ENCODE measurements at places on chromosomes 4 and X.

GRCh38 chr4:174358829-174359228 is 75.1 kb downstream of the CEP44 start:
- peak; percentile 16 for DNase-seq

- DNase-seq = peak; percentile 36
Observed at GRCh38 chrX:29652484-29652883, 562.9 kb upstream of the MAGEB2 start.

DNA sequence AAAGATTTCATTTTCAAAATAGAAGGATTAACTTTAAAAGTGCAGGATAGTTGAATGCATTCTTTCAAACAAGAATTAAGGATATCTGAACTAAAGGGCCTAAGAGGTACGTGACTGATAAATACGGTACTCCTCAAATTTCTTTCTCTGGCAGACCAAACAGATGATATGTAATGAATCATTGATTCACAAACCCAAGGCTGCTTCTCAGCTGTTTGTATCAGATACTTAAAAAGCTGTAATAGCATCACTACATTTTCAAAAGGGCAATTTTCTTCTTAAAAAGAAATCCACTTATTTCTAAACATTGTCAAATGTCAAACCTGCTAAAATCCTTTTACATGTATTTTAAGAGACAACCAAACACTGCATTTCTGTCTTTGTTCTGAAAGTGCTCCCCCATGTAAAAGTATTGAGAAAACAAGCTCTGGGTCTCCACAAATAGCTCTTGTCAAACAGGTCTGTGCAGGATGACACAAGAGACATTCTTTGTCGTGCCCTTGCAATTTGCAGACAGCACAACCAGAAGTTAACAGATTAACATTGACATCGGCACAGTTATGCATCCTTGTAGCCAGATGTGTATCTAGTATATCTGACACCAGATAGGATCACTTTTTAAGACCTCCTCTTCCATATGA is 82.0 kb downstream of the MANBA start:
- no peak for DNase-seq

- no peak for DNase-seq
Observed at GRCh38 chr4:146654687-146655520, 16.2 kb downstream of the POU4F2 start.

- DNase-seq = no peak
Observed at GRCh38 chr4:108887034-108887433, 124.2 kb upstream of the ETNPPL start.

- DNase-seq = no peak
Observed at GRCh38 chr4:53889326-53890055, 174.9 kb downstream of the CHIC2 start.

GRCh38 chr4:112771-113170 is 11.5 kb upstream of the ZNF718 start:
- no peak for DNase-seq

DNA sequence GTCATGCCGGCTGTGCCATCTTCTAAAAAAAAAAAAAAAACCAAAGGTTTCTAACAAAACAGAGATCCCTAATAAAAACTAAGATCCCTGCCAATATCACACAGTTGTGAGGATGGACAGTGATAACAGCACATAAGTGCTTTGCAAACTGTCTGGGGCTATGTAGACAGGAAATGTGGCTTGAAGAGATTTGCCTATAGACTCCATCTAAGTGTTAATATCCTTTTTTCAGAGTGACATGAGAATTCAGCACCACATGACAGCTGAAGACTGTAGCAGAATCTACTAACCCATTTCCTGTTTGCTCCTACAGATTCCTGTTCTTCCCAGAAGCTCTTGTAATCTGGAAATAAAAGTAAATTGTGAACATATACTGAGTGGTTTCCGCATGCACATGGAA is 215.4 kb downstream of the KDR start:
- DNase-seq = no peak

- no peak for DNase-seq
Observed at GRCh38 chrX:34487364-34487763, 169.7 kb downstream of the TMEM47 start.

- no peak for DNase-seq
Observed at GRCh38 chr4:33711826-33712225, 2532.5 kb downstream of the ARAP2 start.

DNA sequence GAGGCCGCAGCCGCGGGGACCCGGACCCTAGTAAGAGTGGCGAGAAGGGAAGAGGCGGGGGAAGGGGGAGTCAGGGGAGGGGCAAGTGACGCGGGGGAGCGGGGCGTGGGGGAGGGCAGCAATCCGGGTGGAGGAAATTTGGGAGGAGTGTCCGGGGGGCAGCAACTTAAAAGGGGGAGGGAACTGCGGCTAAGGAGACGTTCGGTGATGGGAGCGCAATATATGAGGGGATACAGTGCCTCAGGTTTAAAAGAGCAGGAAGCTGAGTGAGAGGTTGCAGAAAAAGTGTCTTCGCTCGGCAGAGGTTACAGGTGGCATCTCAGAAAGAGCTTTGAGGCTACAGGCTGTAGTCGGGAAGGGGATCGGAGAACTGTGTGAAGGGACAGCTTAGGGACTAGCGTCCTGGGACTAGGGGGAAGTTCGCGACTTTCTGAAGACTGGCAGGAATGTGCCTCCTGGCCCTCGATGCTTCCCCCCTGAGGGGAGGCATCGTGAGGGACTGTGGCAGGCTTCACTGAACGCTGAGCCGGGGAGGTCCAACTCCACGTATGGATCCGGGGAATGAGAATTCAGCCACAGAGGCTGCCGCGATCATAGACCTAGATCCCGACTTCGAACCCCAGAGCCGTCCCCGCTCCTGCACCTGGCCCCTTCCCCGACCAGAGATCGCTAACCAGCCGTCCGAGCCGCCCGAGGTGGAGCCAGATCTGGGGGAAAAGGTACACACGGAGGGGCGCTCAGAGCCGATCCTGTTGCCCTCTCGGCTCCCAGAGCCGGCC is 519 bp downstream of the FOXO4 start:
- DNase-seq = no peak

DNA sequence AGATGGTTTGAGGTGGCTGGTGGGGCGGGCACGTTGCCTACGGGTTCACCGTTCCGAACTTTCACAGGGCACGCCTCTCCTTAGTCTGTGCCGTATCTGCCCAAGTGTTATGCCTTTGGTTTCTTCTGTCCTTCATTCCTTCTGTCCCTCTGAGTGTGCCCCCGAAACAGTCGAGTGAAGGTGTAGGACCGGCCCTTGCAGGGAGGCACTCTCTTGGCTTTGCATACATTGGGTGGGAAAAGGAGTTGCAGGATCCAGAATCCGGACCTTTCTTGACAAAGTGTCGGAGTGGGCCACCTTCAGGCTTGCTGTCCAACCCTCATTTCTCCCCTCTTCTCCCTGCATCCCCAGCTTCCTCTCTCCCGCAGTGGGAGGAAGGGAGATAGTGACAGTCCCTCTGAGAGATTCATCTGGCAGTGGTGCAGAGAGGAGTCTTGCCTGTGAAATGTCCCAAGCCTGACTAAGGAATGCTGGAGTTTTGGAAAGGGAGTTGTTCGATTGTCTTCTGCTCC is 569 bp downstream of the ARFIP1 start:
- DNase-seq = no peak

- DNase-seq = no peak
Observed at GRCh38 chr4:102168580-102168979, 176.7 kb downstream of the SLC39A8 start.

DNA sequence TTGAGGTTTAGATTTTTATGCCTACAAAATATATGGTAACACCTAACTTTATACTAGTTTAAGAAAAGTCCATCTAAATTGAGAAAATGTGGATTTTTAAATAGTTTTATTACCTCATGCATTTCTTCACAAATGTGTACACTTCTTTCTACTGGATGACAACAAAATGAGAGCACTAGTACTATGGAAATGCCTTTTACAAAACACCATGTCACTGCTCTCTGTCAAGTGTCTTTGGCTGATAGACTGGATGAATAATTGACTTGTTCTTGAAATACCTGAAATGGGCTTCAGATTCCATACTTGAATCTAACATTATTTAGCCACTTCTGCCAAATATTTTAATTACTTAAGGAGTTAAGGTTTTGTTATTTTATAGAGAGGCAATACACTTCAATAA is 49.5 kb downstream of the AMELX start:
- DNase-seq = no peak

- DNase-seq = peak; percentile 12
Observed at GRCh38 chr4:113575401-113575800, 186.1 kb downstream of the CAMK2D start.

- DNase-seq = no peak
Observed at GRCh38 chrX:153621949-153622598, 23.1 kb upstream of the CCNQ start.

DNA sequence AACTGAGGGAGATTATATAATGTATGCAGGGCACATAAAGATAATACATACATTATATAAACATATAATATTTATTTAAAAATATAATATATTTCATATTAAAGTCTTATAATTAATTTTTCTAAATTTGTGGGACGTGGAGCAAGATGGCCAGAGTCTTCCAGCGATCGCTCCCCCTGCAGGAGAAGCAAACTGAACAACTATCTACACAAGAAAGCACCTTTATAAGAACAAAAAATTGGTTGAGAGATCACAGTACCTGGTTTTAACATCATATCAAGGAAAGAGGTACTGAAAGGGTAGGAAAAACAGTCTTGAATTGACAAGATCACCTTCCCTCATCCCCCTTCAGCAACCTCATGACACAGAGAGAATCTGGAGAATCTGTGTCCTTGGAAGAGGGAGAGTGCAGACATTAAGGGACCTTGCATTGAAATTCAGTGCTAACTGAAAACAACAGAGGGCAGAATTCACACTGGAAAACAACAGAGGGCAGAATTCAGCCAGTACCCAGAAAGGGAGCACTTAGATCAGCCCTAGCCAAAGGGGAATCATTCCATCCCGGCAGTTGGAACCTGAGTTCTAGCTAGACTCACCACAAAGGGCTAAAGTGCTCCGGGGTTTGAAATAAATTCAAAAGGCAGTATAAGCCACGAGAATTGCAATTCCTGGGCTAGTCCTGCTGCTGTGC is 262.5 kb upstream of the NDST3 start:
- DNase-seq = peak; percentile 13

DNA sequence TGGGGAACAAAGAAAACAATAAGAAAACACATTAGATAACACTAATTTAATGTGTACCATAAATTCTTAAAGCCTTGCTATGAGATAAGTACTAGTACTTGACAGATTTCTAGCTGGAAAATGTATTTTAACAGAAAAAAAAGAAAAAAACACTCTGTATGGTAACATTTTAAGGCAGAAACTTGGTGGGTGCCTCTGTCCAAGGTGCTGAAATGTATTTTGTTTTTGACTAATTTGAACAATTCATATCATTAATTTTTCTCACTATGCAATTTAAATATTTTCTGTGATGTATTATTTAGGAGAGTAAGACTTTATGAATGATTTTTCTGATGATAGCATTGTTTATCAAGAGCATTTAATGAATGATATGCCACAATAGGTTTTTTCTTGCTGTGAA is 107.5 kb downstream of the GABRG1 start:
- no peak for DNase-seq

DNA sequence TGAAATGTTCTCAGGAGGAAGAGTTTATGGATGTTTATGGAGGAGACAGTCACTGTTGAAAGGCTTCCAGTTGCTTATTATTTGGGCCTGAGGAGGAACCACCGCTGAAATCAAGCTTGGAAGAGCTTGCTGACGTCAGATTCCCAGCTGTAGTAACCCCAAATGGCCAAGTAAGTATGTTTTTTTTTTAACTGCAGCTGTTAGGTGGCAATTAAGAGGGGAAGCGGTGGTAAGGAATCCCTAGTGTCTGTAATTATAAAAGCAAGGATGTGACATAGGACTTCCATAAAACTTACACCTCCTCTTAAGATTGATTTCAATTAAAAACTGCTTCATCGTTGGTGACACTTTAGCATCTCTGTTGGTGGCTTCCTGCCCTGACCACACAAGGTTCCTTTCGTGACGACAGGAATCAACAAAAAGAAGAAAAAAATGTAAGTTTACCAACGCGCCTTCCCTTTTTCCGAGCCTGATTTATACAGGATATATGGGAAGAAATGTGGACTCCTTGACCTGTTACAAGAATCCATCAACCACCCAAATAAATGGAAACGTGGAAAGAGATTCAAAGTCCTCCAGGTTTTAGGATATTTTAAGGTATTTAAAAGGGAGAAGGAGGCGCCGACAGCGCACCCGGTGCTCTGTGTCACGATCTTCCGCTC is 884 bp downstream of the RELL1 start:
- no peak for DNase-seq

DNA sequence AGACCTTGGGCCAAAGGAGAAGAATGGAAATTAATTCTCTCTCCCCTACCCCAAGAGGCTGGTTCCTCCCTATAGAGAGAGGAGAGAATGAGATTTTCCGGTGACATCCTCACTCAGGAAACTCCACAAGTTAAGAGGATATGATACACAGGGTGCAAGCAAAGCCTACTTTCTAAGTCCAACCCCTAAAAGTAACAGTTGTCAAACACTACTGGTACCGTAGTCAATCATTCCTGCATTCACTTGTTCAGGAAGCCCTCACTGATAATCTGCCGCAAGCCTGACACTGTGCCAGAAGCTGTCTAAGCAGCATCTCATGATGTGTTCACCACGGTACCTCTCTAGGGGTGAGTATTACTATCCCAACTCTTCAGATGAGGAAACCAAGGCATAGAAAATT is 41.7 kb downstream of the KDR start:
- no peak for DNase-seq

DNA sequence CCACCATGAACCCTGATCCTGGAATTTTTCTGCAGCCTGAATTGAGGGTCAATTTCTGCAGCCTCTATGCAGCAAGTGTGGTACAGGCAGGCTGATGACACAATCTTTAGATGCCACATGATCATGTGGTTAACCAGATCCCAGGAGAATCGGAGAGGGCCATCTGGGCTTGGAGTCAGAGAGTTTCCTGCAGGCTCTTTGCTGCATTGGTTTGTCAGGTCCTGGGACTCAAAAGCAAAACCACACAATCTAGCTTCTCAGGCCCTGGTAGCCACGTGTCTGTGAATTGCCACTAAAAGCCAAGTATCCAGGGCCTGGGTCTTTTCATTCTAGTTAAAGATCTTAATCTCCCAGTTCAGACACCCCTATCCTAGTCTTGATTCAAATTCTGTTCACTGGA is 464.5 kb downstream of the BCOR start:
- no peak for DNase-seq

GRCh38 chrX:123339221-123339905 is 155.3 kb downstream of the GRIA3 start:
- DNase-seq = no peak

GRCh38 chr4:139301821-139302611 is at the start of gene NDUFC1:
Gene NDUFC1, minus strand, starts transcription at chr4:139302477. Its CDS starts 6,679 bp downstream, at chr4:139295798.
- peak; percentile 39 for DNase-seq

DNA sequence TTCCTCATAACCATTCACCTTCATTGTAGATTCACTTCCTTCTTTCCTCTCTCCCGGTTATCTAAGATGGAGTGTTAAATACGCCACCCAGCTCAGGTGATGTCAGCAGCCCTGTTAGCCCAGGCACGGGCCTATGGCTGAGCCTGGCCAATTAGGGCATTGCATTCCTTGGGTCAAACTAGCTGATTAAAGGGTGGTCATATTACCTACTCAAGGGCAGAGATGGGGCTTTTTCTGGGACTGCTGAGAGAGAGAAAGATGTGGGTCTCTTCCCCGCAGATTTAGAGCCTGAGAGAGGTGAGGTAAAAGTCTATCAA is 39.9 kb upstream of the AFAP1 start:
- no peak for DNase-seq

- no peak for DNase-seq
Observed at GRCh38 chr4:80705311-80705710, 325.2 kb upstream of the BMP3 start.
